NCI-H748 treated with DMSO at 0.1 percent for 48 hours (cell line): ENCODE measurements at places on chromosomes 16 and 17.

- no peak for DNase-seq
Observed at GRCh38 chr16:4918781-4919251, 18.1 kb downstream of the PPL start.

DNA sequence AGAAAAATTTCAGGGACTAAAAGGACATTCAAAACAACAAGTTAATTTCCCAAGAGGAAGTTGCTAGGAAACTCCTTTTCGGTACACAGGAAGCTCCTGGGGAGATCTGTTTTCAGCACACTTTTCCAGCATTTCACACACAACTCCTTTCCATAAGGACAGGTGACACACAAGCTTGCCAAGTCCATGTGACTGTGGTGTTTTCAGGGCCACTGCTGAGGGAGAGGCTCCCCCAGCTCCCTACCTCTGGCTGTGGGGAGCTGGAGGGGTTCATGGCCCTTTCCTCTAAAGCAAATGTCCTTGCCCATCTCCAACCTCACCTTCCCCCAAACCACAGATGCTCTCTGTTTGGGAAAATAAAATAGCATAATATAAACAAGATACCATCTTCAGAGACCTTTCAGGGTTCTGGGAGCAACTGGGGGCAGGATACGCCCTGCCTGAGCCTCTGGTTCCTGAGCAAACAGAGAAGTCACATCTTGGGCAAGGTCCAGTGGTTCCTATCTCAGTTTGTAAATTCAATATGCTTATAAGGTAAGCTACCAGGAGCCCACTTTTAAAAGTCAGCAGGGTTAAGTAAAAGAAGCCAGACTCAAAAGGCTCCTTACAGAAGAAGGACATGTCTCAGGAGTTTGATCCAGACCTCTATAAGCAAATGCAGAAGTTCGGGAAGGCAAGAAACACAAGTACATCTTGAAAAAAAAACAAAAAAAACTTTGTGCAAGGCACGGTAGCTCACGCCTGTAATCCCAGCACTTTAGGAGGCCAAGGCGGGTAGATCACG, 3.0 kb downstream of the PDZD9 start:
- no peak for DNase-seq

DNA sequence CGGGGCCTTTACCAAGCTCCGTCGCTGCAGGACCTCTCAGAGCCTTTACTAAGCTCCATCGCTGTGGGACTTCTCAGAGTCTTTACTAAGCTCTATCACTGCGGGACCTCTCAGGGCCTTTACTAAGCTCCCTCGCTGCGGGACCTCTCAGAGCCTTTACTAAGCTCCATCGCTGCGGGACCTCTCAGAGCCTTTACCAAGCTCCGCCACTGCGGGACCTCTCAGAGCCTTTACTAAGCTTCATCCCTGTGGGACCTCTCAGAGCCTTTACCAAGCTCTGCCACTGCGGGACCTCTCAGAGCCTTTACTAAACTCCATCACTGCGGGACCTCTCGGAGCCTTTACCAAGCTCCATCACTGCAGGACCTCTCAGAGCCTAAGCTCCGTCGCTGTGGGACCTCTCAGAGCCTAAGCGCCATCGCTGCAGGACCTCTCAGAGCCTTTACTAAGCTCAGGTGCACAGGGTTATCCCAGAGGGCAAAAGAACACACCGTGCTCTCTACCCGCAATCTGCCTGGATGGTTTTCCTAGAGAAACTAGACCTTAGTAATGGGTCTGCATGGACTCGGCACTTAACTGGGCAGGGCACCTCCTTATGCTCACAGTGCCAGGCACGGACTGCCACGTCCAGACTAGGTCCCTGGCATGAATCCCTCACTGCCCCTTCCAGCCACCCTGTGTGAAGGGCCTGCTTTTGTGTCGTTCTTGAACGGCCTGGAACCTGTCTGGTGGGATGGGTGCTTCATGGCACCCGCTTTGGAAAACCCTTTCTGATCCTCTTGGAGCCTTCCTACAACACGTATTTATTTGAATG, 69.2 kb upstream of the DOC2B start:
- no peak for DNase-seq

- DNase-seq, result no peak
Observed at GRCh38 chr16:89600427-89600826, 13.0 kb upstream of the DPEP1 start.

DNA sequence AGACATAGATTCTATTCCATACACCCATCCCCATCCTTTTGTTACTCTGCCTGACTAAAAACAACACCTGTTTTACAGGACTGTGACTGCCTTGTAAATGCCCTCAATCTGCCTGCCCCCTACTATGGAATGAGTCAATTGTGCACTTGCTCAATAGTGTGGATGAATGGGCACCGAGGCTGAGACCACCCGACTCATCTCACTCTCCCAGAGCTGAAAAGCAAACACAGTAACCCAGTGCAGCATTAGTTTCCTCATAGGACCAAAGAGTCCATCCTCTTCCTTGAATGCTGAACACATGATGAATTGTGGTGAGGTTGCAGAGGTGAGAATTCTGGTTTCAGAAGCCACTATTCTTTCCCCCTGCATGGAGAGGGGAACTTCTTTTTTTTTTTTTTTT, 233.7 kb downstream of the ZFHX3 start:
- DNase-seq, result no peak

DNA sequence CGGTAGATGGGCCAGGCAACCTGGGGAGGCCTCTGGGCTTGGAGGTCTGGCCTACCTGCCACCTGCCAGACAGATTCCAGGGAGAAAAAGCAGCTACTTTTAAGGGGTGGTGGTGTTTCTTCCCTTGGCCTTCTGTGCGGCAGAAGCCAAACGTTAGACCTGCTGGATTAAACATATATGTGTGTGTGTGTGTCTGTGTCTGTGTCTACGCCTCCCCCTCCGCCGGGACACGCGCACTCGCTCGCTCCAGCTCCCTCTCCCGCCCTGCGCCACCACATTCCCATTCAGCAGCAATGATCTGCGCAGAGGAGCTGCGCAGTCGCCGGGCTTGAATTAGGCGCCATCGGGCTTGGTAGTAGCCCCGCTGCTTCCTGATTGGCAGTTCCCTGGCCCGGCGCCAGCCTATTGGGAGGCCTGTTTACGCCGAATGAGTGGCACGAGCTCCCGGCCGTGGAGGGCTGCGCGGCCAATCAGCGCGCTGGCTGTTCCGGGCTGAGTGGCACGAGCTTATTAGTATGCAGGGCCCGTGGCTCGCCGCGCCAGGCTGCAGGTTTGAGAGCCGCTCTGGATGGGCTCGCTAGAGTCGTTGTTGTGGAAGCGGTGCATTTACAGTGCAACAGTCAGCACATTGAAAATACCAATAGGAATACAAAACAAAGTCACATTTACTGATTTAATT, at the start of gene BAHCC1:
TSS of gene BAHCC1 (plus strand) at position 537 of the 679 bp plus-strand sequence. CDS start 4,283 bp downstream, outside the sequence.
- DNase-seq, result peak; percentile 99

DNA sequence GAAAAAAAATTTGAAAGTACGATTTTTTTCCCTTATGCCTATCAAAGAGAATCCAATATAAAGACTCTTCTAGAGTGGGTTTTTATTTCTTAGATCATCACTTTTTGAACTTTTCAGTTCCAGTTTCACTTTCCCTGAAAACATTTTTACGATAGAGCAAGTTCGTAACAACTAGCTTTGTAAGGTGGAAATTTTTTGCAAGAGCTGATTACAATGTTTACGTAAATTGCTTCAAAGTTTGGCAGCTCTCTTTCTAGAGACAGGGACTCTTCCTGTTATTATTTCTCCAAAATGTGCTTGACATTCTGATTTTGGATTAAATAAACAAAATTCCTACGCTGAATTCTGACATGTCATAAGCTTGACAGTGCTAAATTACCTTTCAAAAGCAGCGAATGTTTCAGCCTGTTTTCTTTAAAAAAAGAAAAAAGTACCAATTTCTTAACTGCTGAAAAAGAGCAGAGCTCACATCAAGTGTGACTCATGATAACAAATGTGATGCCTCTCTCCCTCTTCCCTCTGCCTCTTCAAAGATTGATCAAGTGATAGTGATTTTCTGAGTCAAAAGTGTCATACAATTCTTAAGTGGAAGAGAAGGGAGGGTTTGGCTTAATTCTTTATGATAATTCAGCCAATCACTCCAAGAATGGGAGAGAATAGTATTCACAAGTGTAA, 175.2 kb downstream of the KCNJ2 start:
- DNase-seq, result no peak

- DNase-seq, result peak; percentile 16
Observed at GRCh38 chr16:67926181-67926750, 5.4 kb downstream of the CTRL start.

DNA sequence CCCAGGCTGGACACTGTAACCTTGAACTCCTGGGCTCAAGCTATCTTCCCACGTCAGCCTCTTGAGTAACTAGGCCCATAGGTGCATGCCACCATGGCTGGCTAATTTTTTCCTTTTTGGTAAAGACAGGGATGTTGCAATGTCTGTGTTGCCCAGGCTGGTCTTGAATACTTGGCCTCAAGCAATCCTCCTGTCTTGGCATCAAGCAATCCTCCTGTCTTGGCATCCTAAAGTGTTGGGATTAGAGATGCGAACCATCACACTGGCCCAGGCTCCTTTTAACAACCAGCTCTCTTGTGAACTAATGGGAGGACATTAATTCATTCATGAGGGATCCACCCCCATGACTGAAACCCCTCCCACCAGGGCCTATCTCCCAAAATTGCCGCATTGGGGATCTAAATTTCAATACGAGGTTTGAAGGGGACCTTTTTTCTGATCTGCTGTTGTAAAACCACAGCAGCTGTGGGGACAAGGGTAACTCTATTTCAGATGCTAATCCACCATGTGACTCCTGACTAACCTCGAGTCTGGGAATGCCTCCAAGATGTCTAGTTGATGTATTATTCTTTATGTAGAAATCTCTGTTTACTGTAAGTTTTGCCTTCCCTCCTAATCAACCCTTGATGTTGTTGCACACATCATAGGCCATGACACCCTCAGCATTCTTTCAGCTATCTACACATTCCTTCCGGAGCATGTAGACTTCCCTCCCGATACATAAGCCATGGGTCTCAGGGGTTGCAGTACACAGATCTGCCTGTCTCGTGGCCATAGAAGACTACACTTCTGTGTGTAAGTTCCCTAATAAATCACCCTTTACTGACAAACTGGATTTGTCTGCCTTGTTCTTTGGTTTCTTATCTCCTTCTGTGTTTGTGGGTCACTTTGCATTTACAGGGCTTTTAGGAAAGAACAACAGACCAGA, 37.6 kb downstream of the RNF112 start:
- no peak for DNase-seq

GRCh38 chr17:19762515-19762961, 14.4 kb upstream of the ALDH3A1 start:
- no peak for DNase-seq

- no peak for DNase-seq
Observed at GRCh38 chr17:45306623-45307022, 10.2 kb downstream of the MAP3K14 start.

GRCh38 chr16:85479972-85480726, 133.0 kb upstream of the GSE1 start:
- no peak for DNase-seq

DNA sequence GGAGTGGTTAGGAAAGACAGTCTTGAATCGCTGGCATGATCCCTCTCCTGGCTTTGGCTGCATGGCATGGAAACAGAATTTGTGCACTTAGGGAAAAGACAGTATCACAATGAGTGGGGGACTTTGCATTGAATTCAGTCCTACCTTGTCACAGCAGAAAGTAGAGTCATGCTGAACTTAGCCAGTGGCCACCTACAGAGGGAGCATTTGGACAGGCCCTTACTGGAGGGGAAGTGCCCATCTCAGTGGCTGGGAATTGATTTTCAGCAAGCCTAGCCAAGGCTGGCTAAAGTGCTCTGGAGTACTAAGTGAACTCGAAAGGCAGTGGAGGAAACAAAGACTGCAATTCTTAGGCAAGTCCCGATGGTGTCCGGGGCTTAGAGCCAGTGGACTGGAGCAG, 364.3 kb upstream of the TOM1L1 start:
- DNase-seq, result no peak

DNA sequence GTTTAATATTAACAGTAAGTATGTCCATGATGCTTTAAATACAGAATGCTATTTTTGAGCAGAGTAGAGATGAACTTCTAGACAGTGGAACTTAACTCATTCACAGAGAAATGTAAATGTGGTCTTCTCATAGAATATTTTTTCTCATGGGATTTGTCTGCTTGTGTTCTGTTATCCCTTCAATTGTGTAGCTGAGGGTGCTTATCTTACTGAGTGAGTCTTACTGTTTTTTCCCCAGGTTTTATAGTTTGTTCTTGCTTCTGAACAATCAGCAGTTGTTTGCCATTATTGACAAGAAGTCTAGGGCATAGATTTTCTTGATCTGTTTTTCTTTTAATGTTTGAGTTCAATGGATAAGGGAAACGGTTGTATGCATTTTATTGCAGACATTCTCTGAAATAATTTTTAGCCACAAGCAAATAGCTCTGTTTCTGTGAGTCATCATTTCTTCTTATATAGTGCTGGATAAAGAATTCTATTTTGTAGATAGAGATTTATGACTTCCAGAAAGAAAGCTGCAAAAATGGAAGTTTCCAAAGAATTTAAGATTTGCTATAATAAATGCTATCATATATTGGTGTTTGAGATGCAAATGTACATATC, 60.5 kb downstream of the NF1 start:
- no peak for DNase-seq

DNA sequence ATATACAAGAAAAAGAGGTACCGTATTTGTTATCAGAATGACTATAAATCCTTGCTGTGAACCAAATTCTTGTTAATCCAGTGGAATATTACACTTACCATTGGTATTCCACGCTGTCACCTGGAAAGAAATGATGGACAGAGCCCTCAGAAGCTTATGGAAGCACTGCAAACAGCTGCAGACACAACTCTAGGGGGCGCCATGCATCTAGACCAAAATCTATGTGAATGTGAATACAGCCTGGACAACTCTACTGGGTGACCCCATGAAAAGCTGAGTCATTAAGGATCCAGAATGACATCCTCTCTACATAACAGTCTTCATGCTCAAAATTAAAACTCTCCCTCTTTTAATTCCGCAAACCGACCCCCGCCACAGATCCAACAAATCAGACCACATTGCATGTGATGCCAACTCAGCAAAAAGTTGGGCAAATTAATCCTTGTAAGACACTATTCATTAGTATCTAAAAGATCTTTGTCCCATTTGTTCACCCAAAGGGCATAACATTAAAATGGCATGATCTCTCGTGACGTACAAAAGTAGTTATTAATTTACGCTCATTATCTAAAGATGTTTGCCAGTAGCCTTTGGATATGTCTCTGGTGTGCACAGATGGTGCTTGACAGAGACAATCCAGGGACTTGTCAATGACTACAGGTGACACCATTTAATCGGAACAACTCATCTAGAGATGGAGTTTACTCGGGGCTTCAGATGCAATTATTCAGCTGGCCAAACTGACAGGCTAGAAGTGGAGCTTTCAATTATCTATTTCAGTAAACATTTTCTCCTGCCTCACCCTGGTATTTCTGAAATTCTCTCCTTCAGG, 552.7 kb upstream of the PSMD7 start:
- peak; percentile 3 for DNase-seq

GRCh38 chr17:65633146-65633881, 71.9 kb upstream of the AXIN2 start:
- DNase-seq, result no peak

GRCh38 chr17:82228842-82229697, at the start of gene SLC16A3:
TSS of gene SLC16A3 (plus strand) at chr17:82229042. CDS start at chr17:82236009, 6,967 bp downstream.
- DNase-seq, result no peak

GRCh38 chr17:21285164-21286065, 904 bp downstream of the MAP2K3 start:
- DNase-seq, result no peak

GRCh38 chr17:76304226-76305134, 3.6 kb downstream of the QRICH2 start:
- DNase-seq, result no peak
